Myocyte (in vitro differentiated cells): ENCODE measurements at places on chromosomes 1 and 21.
A peak's percentile ranks its signal among the peaks of the same experiment; 100 is the strongest.

GRCh38 chr21:20703112-20703767, 295.0 kb upstream of the NCAM2 start:
- DNase-seq, result no peak

DNA sequence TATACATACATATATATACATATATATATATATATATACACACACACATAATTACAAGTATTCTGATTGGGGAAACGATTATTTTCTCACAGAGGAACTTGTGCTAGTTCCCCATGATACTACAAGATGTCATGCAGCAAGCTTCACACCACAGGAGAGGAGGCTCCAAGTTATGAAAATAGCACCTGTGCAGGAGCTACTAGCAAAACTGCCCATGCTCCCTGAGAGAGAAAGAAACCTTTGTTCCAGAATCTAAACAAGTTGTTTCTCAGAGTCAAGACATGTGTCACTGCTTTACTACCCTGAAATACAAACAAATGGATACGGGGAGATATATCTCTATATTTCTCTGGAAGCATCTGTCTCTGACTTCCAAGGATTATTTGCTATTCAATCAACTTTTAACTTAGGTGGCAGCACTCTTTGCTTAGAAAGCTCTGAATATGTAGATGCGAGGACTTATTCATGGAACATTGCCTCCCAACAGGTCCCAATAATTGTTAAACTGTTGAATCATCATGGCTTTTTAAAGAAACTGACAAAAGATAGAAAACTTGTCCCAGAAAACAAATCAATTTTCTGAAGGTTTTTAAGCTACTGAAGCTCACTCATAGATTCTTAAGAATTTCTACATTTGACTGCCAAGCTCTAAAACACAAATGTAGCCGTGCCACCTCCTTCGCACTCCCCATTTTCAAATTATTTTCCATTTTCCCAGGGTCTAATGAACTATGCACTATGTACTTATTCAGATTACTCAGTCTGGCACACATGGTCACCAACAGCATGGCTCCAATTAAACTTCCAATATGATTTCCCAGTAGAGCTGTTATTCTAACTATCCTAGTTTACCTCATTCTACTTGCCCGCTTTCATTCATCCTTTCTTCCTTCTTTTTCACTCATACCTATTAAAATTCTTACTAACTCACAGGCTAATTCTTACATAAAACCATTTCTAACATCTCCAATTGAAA, 929.1 kb downstream of the LTN1 start:
- DNase-seq, result no peak

GRCh38 chr1:233327651-233328141, at the start of gene MAP3K21:
MAP3K21 (plus strand) TSS chr1:233327724; CDS start chr1:233328029, 305 bp downstream.
- no peak for DNase-seq

- peak; percentile 73 for DNase-seq
These were observed 12.5 kb downstream of the CHML start for GRCh38 chr1:241627453-241628259.

- no peak for DNase-seq
These were observed 28.1 kb upstream of the SDC3 start for GRCh38 chr1:30936541-30937171.

GRCh38 chr1:176111835-176112234, 95.3 kb downstream of the COP1 start:
- DNase-seq, result no peak

GRCh38 chr1:198754670-198755069, 115.8 kb downstream of the PTPRC start:
- peak; percentile 27 for DNase-seq

DNA sequence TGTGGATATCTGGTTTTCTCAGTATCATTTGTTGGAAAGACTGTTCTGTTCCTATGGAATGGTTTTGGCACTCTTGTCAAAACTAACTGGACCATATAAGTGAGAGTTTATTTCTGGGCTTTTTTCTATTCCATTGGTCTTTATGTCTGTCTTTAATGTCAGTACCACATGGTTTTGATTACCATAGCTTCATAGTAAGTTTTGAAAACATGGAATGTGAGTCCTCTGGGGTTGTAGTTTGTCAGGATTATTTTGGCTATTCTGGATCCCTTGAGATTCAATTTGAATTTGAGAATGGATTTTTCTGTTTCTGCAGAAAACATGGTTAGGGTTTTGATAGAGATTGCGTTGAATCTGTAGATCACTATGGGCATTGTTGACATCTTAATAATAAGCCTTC, 107.9 kb downstream of the ZFYVE9 start:
- DNase-seq, result no peak
